ENCODE measurements at places on chromosomes 11 and 22.

DNA sequence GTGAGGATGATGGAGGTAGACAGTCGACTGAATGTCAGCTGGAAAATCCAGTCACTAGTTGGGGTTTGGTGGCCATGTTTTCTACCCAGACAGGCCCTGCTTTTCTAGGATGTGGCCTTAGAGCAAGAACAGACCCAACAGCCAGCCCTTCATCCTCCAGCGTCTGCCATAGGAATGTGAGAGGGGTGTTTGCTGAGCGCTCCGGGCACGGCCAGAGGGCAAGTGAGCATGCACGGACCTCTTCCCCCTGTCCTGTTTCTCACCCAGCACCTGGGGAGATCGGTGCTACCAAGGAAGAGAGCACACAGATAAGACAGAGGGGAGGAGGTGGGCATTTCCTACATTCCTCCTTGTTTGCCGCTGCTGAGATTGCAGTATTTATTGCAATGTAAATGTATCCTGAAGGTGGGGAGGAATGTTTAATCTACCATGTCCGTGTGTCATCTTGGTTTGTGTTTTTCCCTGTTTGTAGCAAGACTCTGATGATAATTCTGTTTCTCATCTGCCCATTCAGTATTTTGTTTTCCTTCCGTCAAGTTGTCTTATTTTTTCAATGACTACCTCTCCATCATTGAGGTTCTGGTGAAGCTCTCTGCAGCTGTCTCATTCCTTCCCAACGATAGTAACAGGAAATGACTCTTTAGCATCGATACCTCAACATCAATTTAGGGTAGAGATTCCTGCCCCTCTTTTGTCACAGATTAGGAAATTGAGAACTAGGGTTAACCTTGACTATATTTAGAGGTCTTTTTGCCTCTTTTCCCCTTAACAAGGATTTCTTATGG lies 4.9 kb upstream of the ATF4 start:
- no peak for DNase-seq

GRCh38 chr11:86089659-86090058 lies 20.8 kb upstream of the PICALM start:
- DNase-seq, result no peak

DNA sequence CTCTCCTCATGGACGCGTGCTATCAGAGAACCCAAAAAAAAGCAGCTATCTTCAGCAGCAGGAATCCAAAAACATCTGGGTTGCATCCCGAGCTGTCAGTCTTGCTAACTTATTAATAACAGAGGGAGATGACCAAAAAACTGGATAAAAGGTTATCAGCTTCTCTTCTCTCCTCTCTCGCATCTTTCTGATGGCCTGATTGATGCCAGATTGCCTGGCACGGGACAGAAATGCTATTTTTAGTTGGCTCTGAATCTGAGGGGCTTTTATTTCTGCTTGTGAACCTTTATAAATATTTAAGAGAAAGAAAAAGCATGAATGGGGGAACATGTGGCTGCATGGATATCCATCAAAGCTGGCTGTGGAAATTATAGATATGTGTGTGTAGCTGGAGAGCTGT lies 230.3 kb downstream of the ETS1 start:
- DNase-seq, result no peak

- DNase-seq, result no peak
Observed at GRCh38 chr11:70470127-70470526, 71.8 kb downstream of the CTTN start.

DNA sequence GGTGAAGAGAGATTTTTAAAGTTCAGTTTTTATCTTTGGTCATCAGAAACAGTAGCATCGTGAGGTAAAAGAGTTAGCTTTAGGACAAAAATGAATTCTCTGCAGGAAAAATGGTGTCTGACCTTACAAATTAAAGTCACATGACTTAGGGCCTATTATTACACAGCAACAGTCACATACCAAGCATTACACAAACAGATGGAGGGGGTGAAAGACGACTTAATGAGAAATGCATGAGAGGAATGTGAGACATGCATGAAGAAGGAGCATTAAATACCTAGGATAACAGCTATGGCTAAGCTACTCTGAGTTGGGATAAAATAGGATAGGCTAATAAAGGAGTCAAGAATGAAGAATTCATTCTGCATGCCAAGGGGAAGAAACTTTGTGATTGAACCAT lies 77.5 kb downstream of the BLID start:
- peak; percentile 87 for DNase-seq

DNA sequence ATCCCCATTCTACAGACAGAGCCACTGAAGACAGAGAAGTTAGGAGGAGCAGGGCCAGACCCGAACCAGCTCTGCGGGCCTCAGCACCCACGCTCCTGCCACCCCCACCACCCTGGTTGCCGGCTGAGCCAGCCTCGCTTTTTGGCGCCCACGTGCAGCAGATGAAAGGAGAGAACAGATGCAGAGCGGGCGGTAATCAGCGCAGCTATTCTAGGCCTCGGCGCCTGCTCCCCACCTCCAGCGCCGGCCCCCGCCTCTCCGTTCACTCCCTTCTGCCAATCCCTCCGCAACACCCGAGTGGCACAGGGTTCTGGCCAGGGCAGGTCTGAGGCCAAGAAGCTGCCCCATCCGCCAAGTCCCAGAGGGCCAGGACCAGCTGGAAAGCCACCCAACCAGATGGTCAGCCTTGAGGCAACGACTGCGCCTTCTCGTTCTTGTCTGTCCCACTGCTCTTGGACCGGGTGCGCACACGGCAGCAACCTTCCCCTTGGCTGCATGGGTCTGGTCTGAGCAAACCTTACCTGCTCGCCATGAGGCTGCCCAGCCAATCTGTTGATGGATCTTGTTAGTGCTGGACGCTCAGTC lies 16.8 kb downstream of the DNAL4 start:
- DNase-seq, result no peak

GRCh38 chr11:11984563-11984962 lies 23.9 kb downstream of the DKK3 start:
- DNase-seq, result no peak

DNA sequence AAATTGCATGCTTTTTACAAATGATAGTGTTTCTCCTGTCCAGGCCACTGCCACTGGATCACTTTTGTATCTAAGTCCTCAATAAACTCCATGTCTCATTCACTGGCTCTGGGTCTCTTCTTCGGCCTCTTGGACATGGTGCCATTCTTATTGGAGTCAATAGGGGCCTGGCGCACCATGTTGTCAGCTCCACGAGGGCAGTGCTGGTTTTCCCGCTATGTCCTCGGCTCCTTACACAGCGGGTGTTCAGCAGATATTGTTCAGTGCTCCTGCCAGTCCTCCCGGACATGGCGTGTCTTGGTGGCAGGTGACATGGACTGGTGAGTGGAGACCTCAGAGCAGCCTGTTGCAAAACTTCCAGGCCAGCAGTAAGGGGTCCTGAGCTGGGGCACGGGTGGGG lies 3.6 kb upstream of the FAM118A start:
- no peak for DNase-seq
